ENCODE measurements at places on chromosomes 12 and 14.

DNA sequence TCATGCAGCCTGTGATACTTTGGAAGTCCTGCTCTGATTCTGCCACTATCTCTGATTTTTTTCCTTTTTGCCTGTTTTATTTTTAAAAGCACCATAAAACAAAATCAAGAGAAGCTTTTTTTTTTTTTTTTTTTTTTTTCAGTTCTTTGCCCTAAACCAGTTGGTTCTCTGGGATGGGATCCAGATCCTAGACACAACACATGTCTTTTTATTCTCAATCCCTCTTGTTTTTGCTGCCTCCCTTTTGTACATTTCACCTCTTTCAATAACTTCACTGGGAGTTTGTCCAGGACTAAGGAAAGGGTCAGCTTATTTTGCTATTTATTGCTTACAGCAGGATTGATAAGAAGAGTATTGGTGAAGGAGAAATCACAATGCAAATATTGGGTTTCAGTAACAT lies 139.4 kb downstream of the GRIP1 start:
- DNase-seq, result no peak

GRCh38 chr12:14901228-14901562 lies 15.5 kb upstream of the MGP start:
- DNase-seq, result no peak

GRCh38 chr14:54312166-54312801 lies 84.5 kb upstream of the CDKN3 start:
- no peak for DNase-seq

DNA sequence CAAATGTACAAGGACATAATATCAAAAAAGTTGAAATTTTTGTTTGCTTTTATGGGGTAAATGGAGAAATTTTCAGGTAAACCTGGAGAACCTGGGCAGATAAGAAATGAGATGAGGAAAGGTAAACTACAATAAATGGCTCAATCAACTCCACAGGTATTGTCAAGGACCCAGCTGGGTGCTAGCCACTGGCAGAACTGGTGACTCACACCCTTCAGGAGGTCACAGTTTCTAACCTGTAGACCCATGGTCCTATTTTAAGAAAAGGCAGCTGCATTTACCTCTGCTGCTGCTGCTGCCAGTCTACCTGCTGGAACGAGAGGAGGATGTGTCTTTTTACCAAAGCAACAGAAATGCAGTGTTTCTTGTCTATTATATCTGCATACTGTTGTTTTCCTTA lies 226.6 kb downstream of the ALG10B start:
- DNase-seq, result no peak

GRCh38 chr12:13033476-13033875 lies 10.7 kb upstream of the FAM234B start:
- no peak for DNase-seq

- no peak for DNase-seq
Observed at GRCh38 chr12:95003921-95004272, 400 bp upstream of the NDUFA12 start.

DNA sequence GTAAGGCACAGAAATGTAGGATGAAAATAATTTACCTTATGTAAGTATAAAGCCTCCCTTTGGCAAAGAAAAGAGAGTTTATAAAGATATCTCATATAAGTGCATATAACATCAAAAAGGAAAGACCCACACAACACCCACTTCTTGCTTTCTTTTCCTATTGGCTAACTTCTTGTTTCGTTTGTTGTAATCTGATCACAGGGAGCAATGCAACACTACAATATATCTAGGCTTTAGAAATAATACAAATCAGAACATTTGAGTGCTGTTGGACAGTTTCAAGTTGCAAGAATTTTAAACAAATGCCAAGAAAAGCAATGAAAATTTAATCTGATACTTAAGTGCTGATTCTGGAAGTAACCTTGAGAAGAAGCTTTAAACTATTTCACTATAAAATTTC lies 1.3 kb downstream of the FGD6 start:
- no peak for DNase-seq

- no peak for DNase-seq
Observed at GRCh38 chr12:69658203-69658602, 40.9 kb downstream of the BEST3 start.

DNA sequence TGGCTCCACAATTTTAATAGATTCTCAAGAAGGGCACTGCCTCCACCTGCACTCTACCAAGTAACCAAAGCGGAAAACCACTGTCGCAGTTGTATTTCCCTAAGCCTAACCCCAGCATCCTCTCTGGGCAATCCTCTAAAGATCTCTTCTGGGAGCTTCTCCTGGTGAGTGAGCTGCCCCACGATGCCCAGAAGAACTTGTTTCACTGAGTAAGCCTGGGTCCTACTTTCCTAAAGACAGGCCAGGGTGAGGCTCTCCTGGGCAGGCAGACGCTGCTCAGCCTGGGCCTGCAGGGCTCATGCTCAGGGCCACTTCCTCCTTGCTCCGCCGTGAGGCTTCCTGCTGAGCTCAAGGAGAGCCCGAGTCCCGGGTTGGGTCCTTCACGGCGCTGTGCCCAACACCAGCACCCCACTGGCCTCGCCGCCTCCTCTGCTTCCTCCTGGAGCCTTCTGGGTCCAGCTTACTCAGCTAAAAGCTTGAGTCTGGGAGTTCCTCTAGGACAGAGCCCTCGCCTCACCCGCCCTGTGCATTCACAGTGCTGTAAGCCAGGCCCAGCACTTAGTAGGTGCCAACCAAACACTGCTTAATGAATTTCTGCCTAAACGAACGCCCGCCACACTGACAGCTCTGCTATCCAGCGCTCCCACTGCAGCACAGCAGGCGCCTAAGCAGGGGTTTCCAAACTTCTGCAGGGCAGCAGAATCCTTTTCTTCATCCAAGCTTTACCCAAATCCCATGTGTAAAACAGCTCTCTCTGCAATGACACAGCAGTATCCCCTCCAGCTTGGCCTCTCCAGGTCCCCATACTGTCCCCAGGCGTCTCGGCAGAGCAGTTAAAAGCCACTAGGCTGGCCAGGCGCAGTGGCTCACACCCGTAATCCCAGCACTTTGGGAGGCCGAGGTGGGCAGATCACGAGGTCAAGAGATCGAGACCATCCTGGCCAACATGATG lies 5.7 kb downstream of the RAB35 start:
- peak; percentile 19 for DNase-seq

DNA sequence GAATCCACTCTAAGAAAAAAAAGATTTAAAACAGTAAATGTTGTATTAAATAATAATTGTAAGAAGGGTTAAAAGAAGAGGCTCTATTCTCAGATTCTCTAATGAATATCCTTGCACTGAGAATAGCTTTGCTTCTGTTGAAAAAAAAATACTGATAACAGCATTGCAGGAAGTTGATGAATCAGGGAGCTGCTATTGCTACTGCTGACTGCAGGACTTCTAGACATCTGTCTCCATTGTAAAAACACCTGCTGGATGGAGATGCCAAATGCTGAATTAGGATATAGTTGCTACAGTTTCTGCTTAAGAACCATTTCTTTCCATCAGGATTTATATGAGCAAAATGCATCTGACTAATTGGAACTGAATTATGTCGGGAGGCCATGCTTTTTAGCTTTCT lies 50.3 kb upstream of the ANP32D start:
- no peak for DNase-seq

DNA sequence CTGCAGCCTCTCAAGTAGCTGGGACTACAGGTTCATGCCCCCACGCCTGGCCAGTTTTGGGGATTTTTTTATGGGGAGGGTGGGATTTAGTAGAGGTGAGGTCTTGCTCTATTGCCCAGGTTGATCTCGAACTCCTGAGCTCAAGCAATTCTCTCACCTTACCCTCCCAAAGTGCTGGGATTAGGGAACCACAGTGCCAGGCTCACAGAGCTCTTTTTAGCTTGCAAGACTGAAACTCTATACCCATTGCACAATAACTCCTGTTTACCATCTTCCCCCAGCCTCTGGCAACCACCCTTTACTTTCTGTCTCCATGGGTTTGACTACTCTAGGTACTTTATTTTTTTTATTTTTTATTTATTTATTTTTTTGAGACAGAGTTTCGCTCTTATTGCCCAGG lies 25.7 kb upstream of the CDK17 start:
- DNase-seq, result no peak

DNA sequence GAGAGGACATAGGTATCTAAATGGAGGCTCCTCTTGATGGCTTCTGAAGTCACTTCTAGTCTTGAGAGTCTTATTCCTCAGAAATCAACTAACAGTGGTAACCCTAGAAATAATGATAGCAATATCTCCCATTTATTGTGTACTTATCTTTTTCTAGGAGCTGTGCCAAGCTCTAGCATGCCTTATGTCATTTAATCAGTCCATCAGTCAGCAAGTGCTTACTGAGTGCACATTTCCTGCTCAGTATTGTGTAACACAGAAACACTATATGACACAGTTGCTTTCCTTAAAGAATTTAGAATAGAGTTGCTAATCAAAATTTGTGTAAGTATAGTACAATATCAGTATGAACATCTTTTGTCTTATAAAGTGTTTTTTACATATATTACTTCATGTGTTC lies 36.6 kb downstream of the KRT76 start:
- no peak for DNase-seq

- DNase-seq, result no peak
Observed at GRCh38 chr14:60184905-60185555, 19.8 kb upstream of the DHRS7 start.

DNA sequence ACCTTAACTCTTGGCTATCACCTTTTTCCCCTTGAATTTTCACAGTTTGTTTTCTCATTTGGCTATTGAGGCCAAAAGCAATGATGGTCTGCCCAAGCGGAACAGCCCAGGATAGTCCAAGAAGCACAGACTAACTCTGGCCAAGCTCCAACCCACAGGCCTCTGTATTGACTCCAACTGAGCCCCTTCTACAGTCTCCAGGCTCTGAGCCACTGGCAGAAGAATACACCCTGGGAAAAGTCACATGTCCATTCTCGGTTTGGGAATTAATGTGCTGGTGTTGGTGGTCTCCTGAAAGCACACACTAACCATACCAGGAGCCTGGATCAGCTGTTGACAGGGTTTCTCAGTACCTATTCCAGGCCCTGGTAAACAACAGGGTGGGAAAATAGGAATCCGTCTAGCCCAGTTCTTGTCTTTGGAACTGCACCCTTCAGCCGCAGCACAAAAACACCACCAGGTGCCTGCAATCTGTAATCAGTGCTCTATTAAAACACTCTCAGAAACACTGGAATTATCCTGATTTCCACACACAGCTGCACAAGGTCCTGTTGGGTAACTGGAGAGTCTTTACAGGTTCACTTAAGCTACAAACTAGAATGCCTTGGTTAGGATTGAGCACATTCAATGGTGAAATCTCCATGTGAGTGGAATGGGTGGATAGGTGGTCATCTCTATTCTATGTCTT lies 63.6 kb downstream of the STXBP6 start:
- no peak for DNase-seq

GRCh38 chr12:26808766-26809476 lies 24.1 kb downstream of the ITPR2 start:
- DNase-seq, result no peak

DNA sequence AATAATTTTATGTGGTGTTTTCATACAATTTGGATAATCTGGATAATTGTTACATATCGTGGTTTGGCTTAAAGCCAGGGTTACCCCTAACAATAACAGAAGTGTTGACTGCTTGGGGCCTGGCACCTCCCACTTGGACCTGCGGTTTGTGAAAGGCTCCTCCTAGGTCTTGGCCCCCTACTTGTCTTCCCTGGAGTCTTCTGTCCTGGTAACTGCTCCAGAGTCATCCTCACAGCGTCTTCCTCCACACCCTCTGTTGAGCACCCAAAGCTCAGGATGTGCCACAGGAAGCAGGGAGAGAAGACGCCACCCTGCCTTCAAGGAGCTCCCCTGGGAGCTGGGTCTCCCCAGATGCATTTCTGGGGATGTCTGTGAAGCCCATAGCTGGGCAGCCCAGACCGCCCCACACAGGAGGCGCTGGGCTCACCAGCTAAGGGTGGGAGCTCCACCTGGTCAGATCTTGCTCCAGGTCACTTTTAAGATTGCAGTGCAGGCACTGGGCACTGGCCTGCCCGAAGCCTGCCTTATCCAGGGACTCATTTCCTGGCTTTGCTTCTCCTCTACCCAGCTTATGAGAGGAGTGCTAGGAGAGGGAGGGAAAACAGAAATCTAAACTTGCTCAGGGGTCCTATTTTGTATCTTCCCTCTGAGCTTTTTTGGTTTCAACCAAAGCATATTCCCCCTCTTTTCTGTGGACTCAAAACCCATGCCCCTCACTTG lies 98.2 kb downstream of the ZFP36L1 start:
- no peak for DNase-seq

GRCh38 chr14:50403419-50403818 lies 6.7 kb upstream of the CDKL1 start:
- DNase-seq, result no peak

- no peak for DNase-seq
Observed at GRCh38 chr14:99513946-99514551, 32.8 kb downstream of the CCNK start.

GRCh38 chr12:54195737-54196347 lies 7.1 kb upstream of the SMUG1 start:
- no peak for DNase-seq

GRCh38 chr12:131636266-131636665 lies 74.6 kb upstream of the SFSWAP start:
- DNase-seq, result no peak

DNA sequence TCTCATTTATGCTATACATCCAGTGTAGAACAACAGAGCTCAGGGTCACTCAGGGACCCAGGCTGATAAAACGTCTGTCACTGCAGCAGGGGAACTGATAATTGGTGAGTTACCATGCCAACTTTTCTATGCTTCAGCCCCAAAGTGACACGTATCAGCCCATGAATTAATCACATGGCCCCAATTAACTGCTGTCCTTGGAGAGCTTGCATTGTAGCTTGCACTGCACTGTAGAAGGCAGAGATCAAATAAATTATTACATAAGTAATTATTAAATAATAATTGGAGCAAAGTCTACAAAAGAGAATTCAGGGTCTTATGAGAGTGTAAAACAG lies 144.6 kb downstream of the SUDS3 start:
- no peak for DNase-seq

GRCh38 chr12:98893675-98894411 lies 248.8 kb downstream of the APAF1 start:
- DNase-seq, result no peak

DNA sequence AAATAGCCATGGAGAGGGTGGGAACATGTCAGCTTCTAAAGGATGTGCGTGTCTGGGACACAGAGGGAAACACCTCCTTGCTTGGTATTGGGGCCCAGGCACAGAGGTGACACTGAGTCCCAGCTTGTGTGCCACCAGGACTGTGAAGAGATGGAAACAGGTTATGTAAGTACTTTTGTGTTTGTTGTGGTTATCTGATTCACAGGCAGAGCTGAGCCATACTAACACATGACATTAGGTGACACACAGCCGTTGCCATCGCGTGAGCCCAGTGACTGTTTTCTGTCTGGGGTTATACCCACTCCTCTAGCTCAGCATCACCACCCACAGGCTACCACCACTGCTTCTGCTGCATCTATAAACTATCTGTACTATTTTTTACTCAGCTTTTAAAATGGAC lies 12.1 kb upstream of the FLVCR2 start:
- peak; percentile 70 for DNase-seq

DNA sequence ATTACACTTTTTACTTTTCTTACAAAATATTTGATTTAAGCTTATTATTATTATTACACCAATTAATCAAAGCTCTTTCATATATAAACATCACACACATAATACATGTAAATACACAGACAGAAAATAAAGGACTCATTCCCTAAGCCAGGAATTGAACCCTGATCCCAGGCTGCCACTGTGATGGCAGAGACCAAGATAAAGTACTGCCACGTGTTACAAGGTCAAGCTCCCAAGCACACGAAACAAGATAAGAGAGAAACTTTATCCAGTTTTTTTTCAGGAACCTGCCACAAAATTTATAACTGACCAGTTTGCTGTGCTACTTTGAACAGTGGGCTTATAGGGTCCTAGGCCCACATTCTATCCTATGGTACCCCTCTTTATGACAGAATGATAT lies 111.3 kb downstream of the EML1 start:
- no peak for DNase-seq
